Activated B cell treated with CpG ODN at 0.5 μM for 24 hours (primary cell): ENCODE measurements at places on chromosomes 13 and 19. TPM values are rescaled to one million over a fixed set of nuclear protein-coding genes. Genes with fewer than 3 reads are reported as not detected.

DNA sequence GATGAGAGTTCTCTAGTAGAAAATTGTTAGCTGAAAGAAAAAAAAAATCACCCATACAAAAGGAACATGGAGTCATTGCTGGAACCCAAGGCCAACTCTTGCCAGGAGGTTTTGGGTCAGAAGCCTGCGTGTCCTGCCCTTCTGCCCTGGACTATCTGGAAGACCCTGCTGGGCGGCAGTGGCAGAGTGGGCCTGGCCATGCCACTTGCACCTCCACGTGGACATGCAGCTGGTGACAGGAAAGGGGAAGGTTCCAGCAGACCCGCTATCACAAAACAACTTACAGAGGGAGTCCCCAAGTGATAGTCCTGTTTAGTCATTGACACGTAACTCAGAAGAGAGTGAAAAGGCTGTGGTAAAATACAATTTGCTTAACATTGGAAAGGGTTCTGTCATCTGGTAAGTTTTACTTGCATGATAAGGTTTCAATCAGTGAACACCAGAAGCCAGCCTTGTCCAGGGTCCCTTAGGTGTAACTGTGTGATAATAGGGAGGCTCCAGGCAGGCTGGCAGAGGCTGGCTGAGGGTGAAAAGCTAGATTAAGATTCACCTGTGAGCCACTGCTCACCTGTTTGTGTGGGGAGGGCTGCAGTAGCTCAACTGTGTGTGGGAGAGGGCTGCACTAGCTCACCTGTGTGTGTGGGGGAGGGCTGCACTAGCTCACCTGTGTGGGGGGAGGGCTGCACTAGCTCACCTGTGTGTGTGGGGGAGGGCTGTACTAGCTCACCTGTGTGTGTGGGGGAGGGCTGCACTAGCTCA lies 47.8 kb downstream of the COL4A2 start:
- no peaks in the 10 kb centered on the region for H3K36me3 ChIP-seq
- no peak overlapping the region for H3K4me3 ChIP-seq
- H3K27ac ChIP-seq: no peak overlapping the region

DNA sequence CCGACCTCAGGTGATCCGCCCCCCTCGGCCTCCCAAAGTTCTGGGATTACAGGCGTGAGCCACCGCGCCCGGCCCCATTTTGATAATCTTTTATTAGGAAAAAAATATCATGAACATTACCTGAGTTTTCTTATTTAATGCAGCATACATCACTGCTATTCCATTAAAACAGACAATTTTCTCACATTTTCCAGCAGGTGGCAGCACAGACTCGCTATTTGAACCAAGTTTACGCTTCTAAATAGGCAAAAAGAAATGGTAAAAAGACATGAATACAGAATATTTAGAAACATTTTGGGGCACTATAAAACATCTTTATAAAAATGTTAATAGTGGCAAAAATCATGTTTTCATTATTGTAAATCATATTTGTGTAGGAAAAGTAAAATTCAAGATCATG lies 903.1 kb downstream of the SLITRK6 start:
- DNase-seq: no peak
- H3K27ac ChIP-seq: no peak overlapping the region
- H3K4me3 ChIP-seq: no peak overlapping the region
- no peaks in the 10 kb centered on the region for H3K27me3 ChIP-seq
- H3K36me3 ChIP-seq: no peaks in the 10 kb centered on the region

- H3K4me1 ChIP-seq: no peaks in the 10 kb centered on the region
- no peak overlapping the region for H3K27ac ChIP-seq
- H3K4me3 ChIP-seq: no peak overlapping the region
- no peaks in the 10 kb centered on the region for H3K36me3 ChIP-seq
These were observed 488.8 kb downstream of the IRS2 start for GRCh38 chr13:109297628-109298027.

GRCh38 chr13:97367016-97367822 lies 66.8 kb upstream of the RAP2A start:
- peaks cover 56% of the 10 kb centered on the region for H3K36me3 ChIP-seq
- H3K4me3 ChIP-seq: no peak overlapping the region
- no peaks in the 10 kb centered on the region for H3K27me3 ChIP-seq
- H3K4me1 ChIP-seq: peaks cover 16% of the 10 kb centered on the region
- no peak for DNase-seq

- H3K4me1 ChIP-seq: no peaks in the 10 kb centered on the region
- H3K4me3 ChIP-seq: no peak overlapping the region
- H3K36me3 ChIP-seq: no peaks in the 10 kb centered on the region
- peaks cover 15% of the 10 kb centered on the region for H3K27me3 ChIP-seq
These were observed 3.5 kb upstream of the DCLK1 start for GRCh38 chr13:36134632-36135031.

- peaks cover 31% of the 10 kb centered on the region for H3K4me1 ChIP-seq
- H3K27me3 ChIP-seq: no peaks in the 10 kb centered on the region
- H3K27ac ChIP-seq: no peak overlapping the region
- peaks cover 72% of the 10 kb centered on the region for H3K36me3 ChIP-seq
- DNase-seq: no peak
These were observed 5.7 kb downstream of the JAK3 start for GRCh38 chr19:17841810-17842662.

DNA sequence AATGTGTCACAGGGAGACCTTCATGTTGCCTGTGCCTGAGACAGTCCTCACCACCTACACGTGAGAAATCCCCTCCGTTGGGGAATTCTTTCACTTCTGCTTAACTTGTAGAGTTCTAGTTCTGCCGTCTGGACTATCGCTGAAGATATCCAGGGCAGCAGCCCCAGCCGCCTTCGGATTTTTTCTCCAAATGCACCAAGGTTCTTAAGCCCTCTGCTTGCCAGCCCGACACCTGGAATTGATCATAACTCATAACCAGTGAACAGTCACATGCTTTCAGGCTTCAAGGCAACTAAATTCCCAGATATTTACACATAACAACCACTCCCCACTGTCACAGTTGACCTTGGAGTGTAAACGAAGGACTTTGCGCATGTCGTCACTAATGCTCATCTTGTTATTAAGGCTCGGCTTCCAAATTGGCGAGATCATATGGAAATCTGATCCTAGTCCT lies 114.4 kb downstream of the RAB20 start:
- no peak overlapping the region for H3K4me3 ChIP-seq
- no peaks in the 10 kb centered on the region for H3K36me3 ChIP-seq
- no peak overlapping the region for H3K27ac ChIP-seq
- no peak for DNase-seq
- H3K4me1 ChIP-seq: peaks cover 12% of the 10 kb centered on the region

DNA sequence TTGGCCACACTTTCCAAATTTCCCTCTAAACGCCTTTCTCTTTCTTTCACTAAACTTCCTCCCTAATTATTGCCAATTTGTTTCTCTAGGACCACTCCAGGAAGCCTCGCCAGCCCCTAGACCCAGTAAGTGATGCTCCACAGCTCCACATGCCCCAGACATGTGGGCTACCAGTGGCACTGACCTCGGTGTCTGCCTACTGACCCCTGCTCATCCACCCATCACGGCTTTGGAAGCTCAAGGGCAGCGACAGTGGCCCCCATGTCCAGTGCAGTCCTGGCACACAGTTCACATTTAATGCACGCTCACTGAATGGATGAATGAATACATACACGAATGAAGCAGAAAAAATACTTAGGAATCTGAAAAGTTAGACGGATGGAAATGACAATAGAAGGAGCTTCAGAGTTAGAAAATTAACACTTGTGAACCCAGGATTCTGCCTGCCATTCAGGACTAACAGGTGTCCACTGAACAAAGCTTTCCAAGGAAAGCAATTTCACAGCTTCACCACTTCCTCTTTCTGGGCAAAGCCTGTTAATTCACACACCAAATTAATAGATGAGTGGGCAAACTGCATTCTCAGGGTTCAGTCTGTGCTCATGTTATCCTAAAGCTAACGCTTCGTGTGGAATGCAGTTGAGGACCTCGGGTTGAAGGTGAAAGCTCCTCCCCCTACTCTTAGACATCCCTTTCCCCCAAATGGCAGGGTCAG lies 50.9 kb downstream of the CCDC70 start:
- no peak overlapping the region for H3K27ac ChIP-seq
- H3K4me3 ChIP-seq: no peak overlapping the region
- no peaks in the 10 kb centered on the region for H3K36me3 ChIP-seq
- no peaks in the 10 kb centered on the region for H3K27me3 ChIP-seq

- H3K36me3 ChIP-seq: peaks cover 24% of the 10 kb centered on the region
- DNase-seq: no peak
- no peak overlapping the region for H3K27ac ChIP-seq
- H3K4me1 ChIP-seq: peaks cover 3% of the 10 kb centered on the region
These were observed 13.6 kb upstream of the GALP start for GRCh38 chr19:56162258-56162657.

DNA sequence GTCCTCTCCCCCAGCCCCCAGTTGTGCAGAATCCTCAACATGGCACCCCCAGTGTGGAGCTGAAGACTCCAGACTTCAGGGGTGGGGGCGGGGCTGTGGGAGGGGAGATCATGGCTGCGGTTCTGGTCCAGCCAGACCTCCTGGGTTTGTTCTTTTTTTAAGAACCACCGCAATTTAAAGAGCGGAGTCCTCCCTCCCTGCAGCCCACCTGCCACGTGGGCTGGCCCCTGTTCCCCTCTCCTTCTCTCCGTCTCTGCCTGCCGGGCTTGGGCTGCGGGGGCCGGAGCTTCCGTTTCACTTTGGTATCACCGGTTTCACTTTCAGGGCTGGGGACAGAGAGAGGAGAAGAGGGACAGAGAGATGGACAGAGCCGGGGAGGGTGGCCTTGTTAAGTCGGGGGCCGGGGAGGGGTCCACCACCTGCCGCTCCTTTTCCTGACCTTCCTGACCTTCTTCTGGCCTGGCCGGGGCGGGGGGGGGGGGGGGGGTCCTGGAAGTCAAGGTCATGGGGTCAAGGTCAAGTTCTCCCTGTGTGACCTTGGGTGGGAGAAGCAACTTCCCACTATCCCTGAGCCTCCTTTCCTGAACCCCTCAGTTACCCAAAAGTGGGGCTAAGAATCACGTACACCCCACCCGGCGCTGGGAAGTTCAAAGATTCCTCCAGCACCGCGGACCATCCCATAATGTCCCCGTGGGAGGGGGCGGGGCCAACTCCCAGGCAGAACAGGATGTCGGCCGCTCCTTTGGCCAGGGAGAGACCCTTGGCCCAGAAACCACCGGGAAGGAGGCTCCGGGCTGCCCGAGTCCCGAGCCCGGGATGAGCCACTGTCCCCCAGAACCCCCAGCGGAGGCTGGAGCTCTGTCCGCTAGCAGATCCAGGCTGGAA lies 11.3 kb upstream of the ZBTB7A start:
- no peaks in the 10 kb centered on the region for H3K36me3 ChIP-seq
- H3K4me1 ChIP-seq: peaks cover 19% of the 10 kb centered on the region
- H3K27me3 ChIP-seq: no peaks in the 10 kb centered on the region
- DNase-seq: peak; percentile 52
- H3K27ac ChIP-seq: peak overlapping the region; percentile 90

- peak overlapping the region; percentile 46 for H3K27ac ChIP-seq
- no peak for DNase-seq
- no peaks in the 10 kb centered on the region for H3K27me3 ChIP-seq
- H3K36me3 ChIP-seq: peaks cover 13% of the 10 kb centered on the region
- peak overlapping the region; percentile 11 for H3K4me3 ChIP-seq
These were observed 95.2 kb downstream of the LRCH1 start for GRCh38 chr13:46648166-46648607.

DNA sequence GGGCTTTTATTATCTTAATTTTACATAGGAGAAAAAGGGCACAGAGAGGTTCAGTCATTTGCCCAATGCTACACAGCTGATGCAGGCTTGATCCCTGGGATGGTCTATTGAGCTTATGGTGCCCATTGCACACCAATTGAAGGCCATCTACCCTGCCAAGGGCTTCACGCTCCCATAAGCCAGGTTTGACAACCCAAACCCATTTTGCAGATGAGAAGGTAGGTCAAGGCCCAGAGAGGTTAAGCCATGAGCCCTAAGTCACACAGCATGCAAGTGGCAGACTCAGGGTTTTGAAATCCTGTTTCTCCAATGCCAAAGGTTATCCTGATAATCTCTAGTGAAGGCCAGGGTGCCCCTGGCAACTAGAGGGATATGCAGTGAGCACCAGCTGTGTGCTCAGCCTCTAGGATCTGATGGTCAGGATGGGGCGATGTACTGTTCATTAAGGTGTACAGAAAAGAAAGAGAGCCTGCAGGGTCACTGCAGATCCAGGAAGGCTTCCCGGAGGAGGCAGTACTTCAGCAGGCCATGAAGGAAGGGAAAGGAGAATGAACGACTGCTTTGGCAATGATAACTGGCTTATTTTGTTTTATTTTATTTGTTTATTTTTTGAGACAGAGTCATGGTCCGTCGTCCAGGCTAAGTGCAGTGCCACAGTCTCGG lies 8.1 kb downstream of the CREB3L3 start:
- no peaks in the 10 kb centered on the region for H3K36me3 ChIP-seq
- no peak overlapping the region for H3K27ac ChIP-seq
- DNase-seq: no peak
- H3K27me3 ChIP-seq: peaks cover 2% of the 10 kb centered on the region

DNA sequence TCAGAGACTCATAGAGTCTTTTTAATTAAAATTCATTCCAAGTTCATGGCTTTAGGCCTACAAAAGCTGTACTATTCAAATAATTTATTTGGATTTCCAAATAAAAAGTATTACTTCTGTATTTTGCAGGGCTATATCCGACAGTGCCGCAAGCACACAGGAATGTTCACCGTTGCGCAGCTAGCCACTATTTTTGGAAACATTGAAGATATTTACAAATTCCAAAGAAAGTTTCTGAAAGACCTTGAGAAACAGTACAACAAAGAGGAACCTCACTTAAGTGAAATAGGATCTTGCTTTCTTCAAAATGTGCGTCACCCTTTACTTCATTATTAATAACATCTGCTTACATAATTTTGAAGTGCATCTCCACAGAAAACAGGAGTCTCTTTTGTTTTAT lies 20.5 kb upstream of the C1QTNF9 start:
- H3K27ac ChIP-seq: no peak overlapping the region
- no peaks in the 10 kb centered on the region for H3K4me1 ChIP-seq
- DNase-seq: no peak
- H3K27me3 ChIP-seq: no peaks in the 10 kb centered on the region
- peaks cover 62% of the 10 kb centered on the region for H3K36me3 ChIP-seq
- H3K4me3 ChIP-seq: no peak overlapping the region

GRCh38 chr13:110629735-110630134 lies 14.4 kb downstream of the NAXD start:
- peaks cover 75% of the 10 kb centered on the region for H3K36me3 ChIP-seq
- no peaks in the 10 kb centered on the region for H3K27me3 ChIP-seq
- no peak overlapping the region for H3K27ac ChIP-seq
- DNase-seq: no peak
- no peaks in the 10 kb centered on the region for H3K4me1 ChIP-seq

DNA sequence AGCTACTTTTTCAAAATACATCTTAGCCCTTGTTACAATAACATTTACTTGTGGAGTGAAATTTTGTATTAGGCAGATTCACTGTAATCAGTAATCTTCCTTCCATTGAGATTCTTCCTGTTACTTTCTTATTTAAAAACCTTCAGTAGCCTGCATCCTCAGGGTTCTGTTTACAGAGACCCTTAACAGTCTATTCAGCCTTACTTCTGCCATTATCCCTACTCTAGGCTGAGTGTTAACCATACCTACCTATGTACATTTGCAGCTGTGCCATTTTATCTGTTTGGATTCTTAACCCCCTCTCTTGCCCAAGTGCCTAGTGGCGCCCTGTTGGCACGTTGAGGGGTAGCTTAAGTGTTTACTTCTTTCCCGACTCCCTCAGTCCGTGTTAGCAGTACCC lies 71.9 kb downstream of the LRCH1 start:
- DNase-seq: no peak
- H3K27me3 ChIP-seq: no peaks in the 10 kb centered on the region
- peaks cover 4% of the 10 kb centered on the region for H3K36me3 ChIP-seq
- H3K27ac ChIP-seq: peak overlapping the region; percentile 50

Gene SYMPK
- 131 and 150 TPM in 2 replicates for total RNA-seq

Gene NLRP7
- 0.27 and 0.33 TPM in 2 replicates for total RNA-seq

Gene ZNF177
- total RNA-seq: 1.3 and 1.4 TPM in 2 replicates

Gene KLK3
- total RNA-seq: not detected in 2 replicates
